ENCODE measurements at places on chromosomes 5 and 9. TPM values are rescaled to one million over a fixed set of nuclear protein-coding genes. Genes with fewer than 3 reads are reported as not detected.

- no peaks in the 10 kb centered on the region for H3K36me3 ChIP-seq
- DNase-seq = no peak
- no peaks in the 10 kb centered on the region for H3K4me1 ChIP-seq
- H3K27me3 ChIP-seq = no peaks in the 10 kb centered on the region
These were observed 14.9 kb downstream of the LYRM7 start for GRCh38 chr5:131185523-131186104.

- no peak for DNase-seq
- peaks cover 9% of the 10 kb centered on the region for H3K4me1 ChIP-seq
- peak overlapping the region; percentile 92 for H3K27ac ChIP-seq
- no peaks in the 10 kb centered on the region for H3K36me3 ChIP-seq
These were observed 926 bp downstream of the DNAJC25 start for GRCh38 chr9:111632060-111632459.

Gene PPP2R2B
- total RNA-seq = 0.70 TPM

- H3K27me3 ChIP-seq = no peaks in the 10 kb centered on the region
- no peaks in the 10 kb centered on the region for H3K36me3 ChIP-seq
- H3K27ac ChIP-seq = no peak overlapping the region
- no peaks in the 10 kb centered on the region for H3K4me1 ChIP-seq
- H3K4me3 ChIP-seq = no peak overlapping the region
These were observed 31.3 kb upstream of the TAS2R1 start for GRCh38 chr5:9661316-9662015.

Gene FOXD4L6
- total RNA-seq = not detected

DNA sequence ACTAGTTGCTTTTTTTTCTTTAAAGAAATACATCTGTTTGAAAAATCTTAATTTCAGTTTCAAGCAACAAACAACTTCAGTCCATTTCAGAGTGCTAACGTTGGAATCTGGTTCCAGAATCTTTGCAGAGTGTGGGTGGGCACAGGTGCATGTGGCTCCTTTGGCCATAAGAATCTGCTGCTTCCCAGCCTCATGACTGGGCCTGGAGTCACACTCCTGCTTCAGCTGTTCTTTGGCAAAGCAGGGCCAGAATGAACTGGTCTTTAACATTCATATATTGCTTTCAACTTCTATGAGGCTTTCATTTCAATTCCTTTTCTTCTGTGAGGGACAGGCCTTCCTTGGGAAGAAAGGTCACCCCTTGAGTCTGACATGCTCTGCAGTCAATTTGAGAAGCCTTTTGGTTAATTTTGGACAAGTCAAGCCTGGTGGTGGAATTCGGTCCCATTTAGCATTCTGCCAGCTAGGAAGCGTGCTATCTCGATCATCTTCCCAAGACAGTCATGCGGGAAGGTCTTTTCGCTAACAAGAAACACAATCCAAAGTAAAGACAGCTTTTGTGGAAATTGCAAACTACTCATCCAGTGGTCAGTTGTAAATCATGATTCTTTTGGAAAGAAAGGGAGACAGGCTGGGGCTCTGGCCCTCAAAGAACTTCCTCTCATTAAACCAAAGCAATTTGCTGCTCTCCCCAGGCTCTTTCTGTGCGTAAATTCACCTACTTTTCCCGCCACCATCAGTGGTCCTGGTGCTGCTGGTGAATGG lies 55.2 kb downstream of the SLC1A3 start:
- no peaks in the 10 kb centered on the region for H3K36me3 ChIP-seq
- DNase-seq = no peak
- no peaks in the 10 kb centered on the region for H3K27me3 ChIP-seq
- H3K4me3 ChIP-seq = no peak overlapping the region

- H3K4me1 ChIP-seq = no peaks in the 10 kb centered on the region
- H3K27ac ChIP-seq = no peak overlapping the region
These were observed 45.5 kb downstream of the RFX3 start for GRCh38 chr9:3480353-3480655.

DNA sequence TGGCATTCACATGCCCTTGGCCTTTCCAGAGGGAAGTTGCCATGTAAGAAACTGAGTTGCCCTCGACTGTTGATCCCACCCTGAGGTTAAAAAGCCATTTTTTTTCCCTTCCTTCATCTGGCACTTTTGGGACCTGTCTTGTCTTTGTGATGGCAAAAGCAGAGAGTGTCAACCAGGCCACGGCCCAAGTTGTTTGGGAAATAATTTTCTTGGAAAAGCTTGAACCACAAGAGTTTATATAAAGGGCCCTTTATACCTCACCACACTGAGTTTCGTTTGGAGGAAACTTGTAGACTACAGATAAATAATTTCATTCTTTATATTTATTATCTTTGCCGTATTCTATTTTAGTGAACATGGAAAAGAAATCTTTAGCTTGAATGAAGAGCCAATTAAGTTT lies 34.3 kb downstream of the ACTBL2 start:
- no peak overlapping the region for H3K4me3 ChIP-seq
- no peak for DNase-seq
- no peak overlapping the region for H3K27ac ChIP-seq
- H3K27me3 ChIP-seq = no peaks in the 10 kb centered on the region

GRCh38 chr9:129822898-129823541 lies 916 bp downstream of the TOR1A start:
- peak overlapping the region; percentile 84 for H3K27ac ChIP-seq
- peaks cover 23% of the 10 kb centered on the region for H3K4me1 ChIP-seq
- H3K4me3 ChIP-seq = peak overlapping the region; percentile 68
- H3K27me3 ChIP-seq = no peaks in the 10 kb centered on the region

DNA sequence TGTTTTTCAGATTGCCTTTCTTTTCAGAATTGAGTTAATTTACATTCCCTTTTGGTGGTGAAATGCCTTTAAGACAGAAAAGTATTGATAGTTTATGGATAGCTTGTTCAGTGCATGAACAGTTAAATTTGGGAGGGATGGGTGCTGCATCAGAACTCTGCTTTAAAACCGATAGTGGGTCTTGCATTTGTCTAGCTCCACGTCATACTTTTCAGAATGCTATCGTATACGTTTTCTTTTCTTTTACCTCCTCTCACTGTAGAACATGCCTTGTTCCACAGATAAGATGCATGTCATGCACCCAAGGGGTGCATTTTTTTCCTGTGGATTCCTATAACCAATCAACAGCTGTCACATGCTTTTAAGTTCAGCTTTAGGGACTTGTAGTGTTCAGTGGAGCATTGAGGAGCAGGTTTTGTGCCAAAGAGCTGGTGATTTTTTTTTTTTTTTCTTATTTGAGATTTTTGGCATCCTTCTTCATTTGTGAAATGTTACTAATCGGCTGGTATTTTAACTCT lies 2.3 kb downstream of the SLC44A1 start:
- H3K4me3 ChIP-seq = no peak overlapping the region
- no peak for DNase-seq
- peaks cover 8% of the 10 kb centered on the region for H3K4me1 ChIP-seq
- H3K36me3 ChIP-seq = no peaks in the 10 kb centered on the region

GRCh38 chr9:131748411-131748955 lies 8.6 kb upstream of the RAPGEF1 start:
- no peak overlapping the region for H3K27ac ChIP-seq
- no peaks in the 10 kb centered on the region for H3K27me3 ChIP-seq
- no peaks in the 10 kb centered on the region for H3K36me3 ChIP-seq
- no peak overlapping the region for H3K4me3 ChIP-seq

DNA sequence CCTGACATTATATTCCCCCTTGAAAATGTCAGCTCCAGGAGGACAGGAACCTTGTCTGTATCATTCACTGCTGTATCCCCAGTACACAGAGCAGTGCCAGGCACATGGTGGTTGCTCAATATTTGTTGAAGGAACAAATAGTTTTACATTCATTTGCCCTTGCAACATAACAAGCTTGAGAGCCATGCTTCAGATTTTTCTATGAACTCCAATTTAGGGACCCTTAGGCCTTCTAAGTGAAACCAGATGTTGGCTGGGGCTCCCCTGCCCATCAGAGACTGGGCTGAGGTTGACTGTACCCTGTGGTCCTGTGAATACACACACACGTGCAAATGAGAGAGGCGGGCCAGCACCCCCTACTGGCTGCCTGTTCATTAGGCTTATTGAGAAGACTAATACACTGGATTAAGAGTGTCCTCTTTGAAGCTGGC lies 214.9 kb upstream of the WWC1 start:
- no peak overlapping the region for H3K27ac ChIP-seq
- DNase-seq = no peak
- no peaks in the 10 kb centered on the region for H3K36me3 ChIP-seq
- H3K4me3 ChIP-seq = no peak overlapping the region
- H3K4me1 ChIP-seq = no peaks in the 10 kb centered on the region

- H3K27me3 ChIP-seq = no peaks in the 10 kb centered on the region
- peaks cover 53% of the 10 kb centered on the region for H3K4me1 ChIP-seq
- H3K27ac ChIP-seq = peak overlapping the region; percentile 97
- no peaks in the 10 kb centered on the region for H3K36me3 ChIP-seq
- H3K4me3 ChIP-seq = peak overlapping the region; percentile 85
- DNase-seq = peak; percentile 91
These were observed 22.1 kb upstream of the NDST1 start for GRCh38 chr5:150485693-150486401.

DNA sequence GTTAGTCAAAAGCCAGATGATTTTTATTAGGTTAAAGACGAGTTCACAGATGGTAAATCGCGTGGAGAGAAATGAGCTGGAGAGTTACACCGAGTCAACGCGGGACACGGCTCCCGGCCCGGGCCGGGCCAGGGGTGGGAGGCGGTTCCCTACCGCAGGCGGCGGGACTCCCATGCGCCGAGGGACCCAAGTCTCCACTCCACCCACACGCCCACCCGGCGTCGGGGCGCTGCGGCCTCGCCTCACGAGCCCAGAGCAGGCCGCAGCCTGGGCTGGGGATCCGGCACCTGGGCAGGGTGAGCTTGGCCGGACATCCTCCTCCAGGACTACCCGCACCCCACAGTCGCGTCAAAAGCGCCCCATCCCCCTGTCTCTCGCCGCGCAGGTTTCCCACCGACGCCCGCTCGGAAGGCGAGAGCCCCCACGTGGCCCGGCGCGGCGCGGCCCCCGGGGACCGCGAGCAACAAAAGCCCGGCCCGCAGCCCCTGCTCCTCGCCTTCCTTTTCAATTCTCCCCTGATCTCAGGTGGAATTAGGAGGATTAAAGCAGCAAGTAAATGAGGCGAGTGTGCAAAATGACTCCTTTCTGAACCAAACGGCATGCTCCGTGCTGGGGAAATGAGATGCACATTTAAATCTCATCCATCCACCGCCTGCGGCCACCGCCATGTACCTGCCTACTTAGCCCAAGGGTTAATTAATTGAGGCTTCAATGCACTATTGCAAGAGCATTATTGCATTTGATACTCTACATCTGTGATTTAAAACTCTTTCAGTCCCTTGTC lies 196.5 kb upstream of the TBCA start:
- peak overlapping the region; percentile 18 for H3K4me3 ChIP-seq
- H3K36me3 ChIP-seq = no peaks in the 10 kb centered on the region
- peak; percentile 81 for DNase-seq
- peaks cover 40% of the 10 kb centered on the region for H3K27me3 ChIP-seq
- H3K4me1 ChIP-seq = peaks cover 16% of the 10 kb centered on the region

- peak; percentile 20 for DNase-seq
- H3K36me3 ChIP-seq = no peaks in the 10 kb centered on the region
- no peaks in the 10 kb centered on the region for H3K27me3 ChIP-seq
- no peak overlapping the region for H3K4me3 ChIP-seq
- no peaks in the 10 kb centered on the region for H3K4me1 ChIP-seq
These were observed 68.2 kb downstream of the BARX1 start for GRCh38 chr9:93886911-93887310.

Gene ZNF879
- 4.7 TPM for total RNA-seq

Gene GFI1B
- 0.18 TPM for total RNA-seq

Gene EQTN
- 0.37 TPM for total RNA-seq

DNA sequence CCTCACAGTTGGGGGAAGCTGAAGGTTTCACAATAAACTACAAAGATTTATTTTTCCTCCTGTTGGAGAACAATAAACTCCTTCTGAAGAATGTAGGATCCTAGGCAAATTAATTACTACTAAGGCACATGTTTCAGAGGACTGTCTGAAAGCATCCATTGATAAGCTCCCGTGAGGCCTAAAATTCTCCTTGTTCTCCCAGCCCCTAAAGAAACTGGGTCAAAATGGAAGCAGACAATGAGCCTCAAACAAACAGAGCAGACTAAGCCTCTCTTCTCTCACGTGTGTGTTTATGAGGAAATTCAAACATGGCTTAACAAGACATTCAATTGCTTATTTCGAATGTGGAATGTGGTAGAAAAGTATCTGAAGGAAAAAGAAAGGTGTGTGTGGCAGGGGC lies 249.0 kb downstream of the GLIS3 start:
- DNase-seq = no peak
- H3K27ac ChIP-seq = no peak overlapping the region
- H3K4me1 ChIP-seq = no peaks in the 10 kb centered on the region

GRCh38 chr5:61464512-61464911 lies 132.5 kb downstream of the ZSWIM6 start:
- no peak overlapping the region for H3K27ac ChIP-seq
- no peaks in the 10 kb centered on the region for H3K27me3 ChIP-seq
- H3K4me1 ChIP-seq = no peaks in the 10 kb centered on the region
- H3K4me3 ChIP-seq = no peak overlapping the region

DNA sequence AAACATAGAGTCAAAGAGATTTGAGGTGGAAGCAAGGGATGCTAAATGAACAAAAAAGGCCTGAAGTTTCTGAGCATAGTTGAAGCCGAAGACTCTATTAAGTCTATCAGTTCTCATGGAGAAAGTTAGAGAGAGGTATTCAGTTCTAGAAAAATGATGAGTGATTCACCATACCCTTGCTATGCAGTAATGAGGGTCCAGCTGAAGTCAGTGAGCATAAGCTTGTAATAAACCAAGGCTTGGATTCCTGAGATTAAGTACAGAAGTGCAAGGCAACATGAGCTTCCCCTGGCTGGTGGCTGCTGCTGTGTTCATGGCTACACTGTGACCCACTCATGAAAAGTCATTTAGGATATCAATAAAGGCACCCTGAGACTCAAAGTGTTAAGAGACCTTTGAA lies 129.7 kb upstream of the MTAP start:
- no peaks in the 10 kb centered on the region for H3K36me3 ChIP-seq
- no peak overlapping the region for H3K4me3 ChIP-seq
- H3K27me3 ChIP-seq = peaks cover 10% of the 10 kb centered on the region
- no peak for DNase-seq
- H3K27ac ChIP-seq = no peak overlapping the region

Gene PCDHGB7
- total RNA-seq = 12.9 TPM

GRCh38 chr5:142295084-142295758 lies 29.6 kb downstream of the SPRY4 start:
- H3K4me1 ChIP-seq = peaks cover 11% of the 10 kb centered on the region
- H3K27ac ChIP-seq = no peak overlapping the region
